ENCODE measurements at places on chromosomes 12 and 14. TPM values are rescaled to one million over a fixed set of nuclear protein-coding genes. Genes with fewer than 3 reads are reported as not detected.

Gene DGKA
- total RNA-seq, result 19.8 TPM

Gene NPC2
- 309 TPM for total RNA-seq

Gene GALC
- 11.3 TPM for total RNA-seq

Gene PTPN21
- 6.0 TPM for total RNA-seq

Gene AICDA
- not detected for total RNA-seq

Gene TCL1B
- not detected for total RNA-seq

Gene MFAP5
- 0.36 TPM for total RNA-seq

Gene EID3
- 8.4 TPM for total RNA-seq
